ENCODE measurements at places on chromosomes 7 and 10. TPM values are rescaled to one million over a fixed set of nuclear protein-coding genes. Genes with fewer than 3 reads are reported as not detected.

SPOCK2 gene
- 0.34 TPM for total RNA-seq

CTBP2 gene
- 52.6 TPM for total RNA-seq

TUBAL3 gene
- not detected for total RNA-seq

TEX47 gene
- total RNA-seq, result not detected

ANKRD16 gene
- 4.6 TPM for total RNA-seq

LBX1 gene
- total RNA-seq, result under 0.01 TPM

NXPH1 gene
- not detected for total RNA-seq

IFIT3 gene
- total RNA-seq, result 5.7 TPM

ABCB1 gene
- total RNA-seq, result not detected

ACTL6B gene
- total RNA-seq, result not detected

PIK3AP1 gene
- not detected for total RNA-seq

KLLN gene
- total RNA-seq, result 0.30 TPM

C7orf57 gene
- not detected for total RNA-seq

GATA3 gene
- total RNA-seq, result not detected

SLC25A13 gene
- total RNA-seq, result 14.0 TPM

FGFBP3 gene
- total RNA-seq, result 2.2 TPM

PPP2R2D gene
- 21.5 TPM for total RNA-seq

HUS1 gene
- total RNA-seq, result 20.5 TPM

ADCYAP1R1 gene
- not detected for total RNA-seq

GDF10 gene
- total RNA-seq, result not detected

All from bronchus fibroblast of lung (primary cell).